Urinary bladder (tissue), 4 donors: ENCODE measurements at places on chromosomes 1 and 21. TPM values are rescaled to one million over a fixed set of nuclear protein-coding genes. Genes with fewer than 3 reads are reported as not detected.

The SPATA21 gene
- total RNA-seq = not detected

DNA sequence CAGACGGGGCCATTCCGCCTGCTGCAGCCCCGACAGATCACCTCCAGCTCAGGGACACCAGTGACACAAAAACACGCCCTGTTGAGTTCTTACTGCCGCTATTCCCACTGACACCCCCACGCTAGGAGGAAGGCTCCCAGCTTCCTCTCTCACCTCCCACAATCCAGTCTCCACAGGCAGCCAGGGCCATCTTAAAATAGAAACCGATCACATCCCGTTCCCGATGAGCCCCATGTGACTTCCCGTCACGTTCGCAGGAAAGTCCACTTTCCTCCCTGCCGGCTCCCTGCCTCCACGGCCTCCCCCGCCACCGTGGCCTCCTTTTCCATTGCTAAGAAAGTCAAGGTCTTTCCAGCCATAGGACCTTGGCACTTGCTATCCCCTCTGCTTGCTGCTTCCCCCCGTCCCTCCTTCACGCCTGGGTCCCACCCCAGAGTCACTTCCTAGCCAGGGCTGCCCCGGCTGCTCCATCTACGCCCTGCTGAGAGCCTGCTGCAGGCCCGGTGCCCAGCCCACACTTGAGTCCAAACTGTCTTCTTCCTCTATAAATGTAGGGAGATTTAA lies 24.0 kb upstream of the DDOST start:
- no peak for DNase-seq

The CHIA gene
- not detected for total RNA-seq

The ASPM gene
- 48.5 TPM for total RNA-seq

DNA sequence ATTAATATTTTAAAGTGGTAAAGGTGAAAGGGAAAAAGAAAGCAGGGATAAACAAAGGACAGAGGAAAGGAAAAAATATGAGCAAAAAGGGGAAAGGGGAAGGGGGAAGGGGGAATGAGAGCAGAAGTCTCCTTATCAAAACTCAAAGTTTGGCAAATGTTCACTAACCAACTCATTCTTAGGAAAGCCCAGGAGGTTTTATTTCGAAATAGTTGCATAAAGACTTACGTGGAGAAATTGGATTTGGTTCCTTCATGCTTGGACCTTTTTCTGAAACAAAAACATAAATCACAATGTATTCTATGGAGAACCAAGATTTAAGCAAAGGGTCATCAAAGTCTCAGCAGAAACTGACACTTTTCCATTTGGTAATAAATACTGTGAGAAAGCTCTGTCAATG lies 188.1 kb downstream of the TGFBR3 start:
- no peak for DNase-seq

DNA sequence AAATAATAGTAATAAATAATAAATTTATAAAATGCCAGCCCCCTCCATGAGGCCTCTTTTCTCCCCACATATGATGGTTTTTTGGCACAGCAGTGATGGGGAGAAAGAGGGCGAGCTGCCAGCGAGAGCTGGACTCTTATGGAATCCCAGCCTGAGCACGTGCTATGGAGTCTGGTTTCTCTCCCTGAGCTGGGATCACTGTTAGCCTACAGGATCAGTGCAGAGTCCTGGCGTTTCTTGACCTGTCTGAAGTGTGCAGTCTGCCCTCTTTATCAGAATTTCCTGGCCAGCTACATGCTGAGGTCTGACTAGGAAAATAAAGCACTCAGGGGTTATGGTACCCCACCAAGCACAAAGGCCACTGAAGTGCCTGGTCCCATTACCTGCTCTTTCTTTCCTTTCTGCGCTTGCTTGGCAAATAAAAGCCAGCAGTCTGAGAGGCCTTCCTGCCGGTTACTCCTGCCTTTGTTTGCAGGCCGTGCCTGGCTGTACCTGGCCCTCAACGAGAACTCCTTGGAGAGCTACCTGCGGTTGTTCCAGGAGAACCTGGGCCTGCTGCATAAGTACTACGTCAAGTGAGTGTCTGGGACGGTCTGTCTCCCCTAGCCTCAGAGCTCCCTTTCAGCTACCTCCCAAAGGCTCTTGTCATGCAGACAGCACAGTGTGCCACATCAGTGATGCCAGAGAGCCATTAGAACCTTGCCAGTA lies 18.5 kb upstream of the SLC25A34 start:
- no peak for DNase-seq

DNA sequence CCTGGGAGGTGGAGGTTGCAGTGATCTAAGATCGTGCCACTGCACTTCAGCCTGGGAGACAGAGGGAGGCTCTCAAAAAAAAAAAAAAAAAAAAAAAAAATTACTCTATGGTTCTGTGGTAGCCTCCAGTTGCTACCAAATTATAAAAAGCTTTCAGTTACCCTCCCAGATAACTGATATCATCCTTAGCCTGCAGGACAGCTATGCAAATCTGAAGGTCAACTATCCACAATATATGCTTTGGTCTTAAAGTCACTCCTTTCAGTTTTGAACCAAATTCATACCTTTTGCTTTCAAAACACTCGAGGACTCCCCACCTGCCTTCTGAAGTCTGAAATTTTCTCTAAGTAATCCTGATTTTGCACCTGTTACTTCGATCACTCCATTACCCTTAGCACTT lies 3.1 kb downstream of the MIXL1 start:
- no peak for DNase-seq

The FMO1 gene
- total RNA-seq = 3.5 TPM

DNA sequence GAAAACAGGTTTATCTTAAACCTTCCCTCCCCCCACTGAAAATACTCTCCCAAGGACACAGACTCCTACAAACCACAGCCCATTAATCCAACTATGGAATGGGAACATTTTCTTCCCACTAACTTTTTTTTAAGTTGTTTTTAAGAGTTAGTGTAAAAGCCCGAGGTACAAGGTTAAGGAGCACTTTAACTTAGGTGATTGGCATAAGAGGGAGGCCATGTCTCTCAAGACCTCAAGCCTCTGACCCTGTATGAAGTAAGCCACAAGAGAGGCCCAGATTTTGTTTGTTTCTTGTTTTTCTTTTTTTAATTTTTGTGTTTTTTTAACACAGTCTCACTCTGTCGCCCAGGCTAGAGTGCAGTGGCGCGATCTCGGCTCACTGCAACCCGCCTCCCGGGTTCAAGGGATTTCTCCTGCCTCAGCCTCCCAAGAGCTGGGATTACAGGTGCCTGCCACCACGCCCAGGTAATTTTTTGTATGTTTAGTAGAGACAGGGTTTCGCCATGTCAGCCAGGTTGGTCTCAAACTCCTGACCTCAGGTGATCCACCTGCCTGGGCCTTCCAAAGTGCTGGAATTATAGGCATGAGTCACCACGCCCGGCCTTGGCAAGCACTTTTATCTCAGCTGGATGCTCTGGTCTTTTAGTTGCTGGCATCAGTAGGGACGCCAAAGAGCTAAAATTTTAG lies 14.4 kb downstream of the ARMH1 start:
- DNase-seq = no peak

- no peak for DNase-seq
These were observed 14.3 kb upstream of the NTMT2 start for GRCh38 chr1:170131450-170131849.

The ARPC5 gene
- 145 TPM for total RNA-seq

The KRTAP21-2 gene
- total RNA-seq = not detected

DNA sequence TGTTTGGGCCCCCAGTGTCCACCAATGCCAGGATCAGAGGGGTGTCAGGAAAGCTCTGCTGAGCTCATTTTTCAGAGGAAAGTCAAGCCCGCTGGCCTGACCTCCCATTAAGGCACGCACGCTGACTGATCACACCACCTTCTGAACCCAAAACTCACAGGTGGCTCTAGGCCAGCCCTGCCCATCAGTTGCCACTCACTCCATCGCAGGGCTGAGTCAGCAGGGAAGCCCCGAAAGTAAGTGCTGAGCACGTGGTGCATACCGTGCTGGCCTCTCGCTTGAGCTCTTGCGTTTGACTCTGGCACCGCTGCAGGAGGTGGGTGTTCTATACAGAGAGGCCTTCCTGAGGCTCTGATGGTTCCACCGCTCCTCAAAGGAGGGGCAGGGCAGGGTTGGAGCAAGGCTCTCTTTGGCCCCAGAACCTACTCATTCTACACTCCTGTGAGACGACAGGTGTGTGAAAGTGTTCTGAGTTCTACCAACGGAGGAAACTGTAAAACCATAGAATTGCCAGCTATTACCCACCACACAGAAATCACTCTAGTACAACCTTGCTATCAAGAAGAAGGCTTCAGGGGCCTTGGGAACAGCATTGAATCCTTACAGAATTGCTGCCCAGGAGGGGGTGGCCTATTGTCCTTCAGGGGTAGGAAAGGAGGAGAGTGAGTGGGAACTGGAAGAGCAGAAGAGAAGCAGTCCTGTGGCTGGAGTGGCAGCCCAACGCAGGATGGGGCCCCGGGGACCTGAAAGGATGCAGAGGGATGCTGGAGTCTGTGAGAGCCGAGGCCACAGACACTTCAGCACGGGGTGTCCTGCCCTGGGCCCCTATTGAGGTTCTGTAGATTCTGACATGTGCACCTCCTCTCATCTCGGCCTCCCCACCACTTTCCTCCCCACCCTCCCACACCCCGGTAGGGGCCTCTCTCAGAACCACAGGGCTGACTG lies 214.7 kb upstream of the EDN2 start:
- DNase-seq = no peak

DNA sequence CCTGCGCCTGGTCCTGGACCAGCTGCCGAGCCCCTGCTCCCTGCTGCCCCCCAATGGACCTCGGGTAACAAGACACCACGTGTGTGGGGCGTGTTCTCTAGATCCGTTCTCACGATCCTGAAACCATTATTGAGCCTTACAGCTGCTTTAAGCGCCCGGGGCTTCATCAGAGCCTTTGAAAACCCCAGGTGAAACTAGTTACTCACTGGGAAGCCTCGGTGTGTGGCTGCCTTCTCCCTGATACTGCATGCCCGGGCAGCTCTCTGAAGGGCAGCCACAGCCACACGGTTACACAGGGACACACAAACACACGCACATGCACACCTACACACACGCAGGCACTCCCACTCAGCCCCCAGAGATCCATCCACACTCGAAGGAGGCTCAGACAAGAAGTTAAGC lies 5.3 kb downstream of the HES2 start:
- DNase-seq = no peak

The TAL1 gene
- total RNA-seq = 4.2 TPM

The LBR gene
- 128 TPM for total RNA-seq

- DNase-seq = no peak
These were observed 13.1 kb downstream of the MAP1LC3C start for GRCh38 chr1:241985787-241986186.

DNA sequence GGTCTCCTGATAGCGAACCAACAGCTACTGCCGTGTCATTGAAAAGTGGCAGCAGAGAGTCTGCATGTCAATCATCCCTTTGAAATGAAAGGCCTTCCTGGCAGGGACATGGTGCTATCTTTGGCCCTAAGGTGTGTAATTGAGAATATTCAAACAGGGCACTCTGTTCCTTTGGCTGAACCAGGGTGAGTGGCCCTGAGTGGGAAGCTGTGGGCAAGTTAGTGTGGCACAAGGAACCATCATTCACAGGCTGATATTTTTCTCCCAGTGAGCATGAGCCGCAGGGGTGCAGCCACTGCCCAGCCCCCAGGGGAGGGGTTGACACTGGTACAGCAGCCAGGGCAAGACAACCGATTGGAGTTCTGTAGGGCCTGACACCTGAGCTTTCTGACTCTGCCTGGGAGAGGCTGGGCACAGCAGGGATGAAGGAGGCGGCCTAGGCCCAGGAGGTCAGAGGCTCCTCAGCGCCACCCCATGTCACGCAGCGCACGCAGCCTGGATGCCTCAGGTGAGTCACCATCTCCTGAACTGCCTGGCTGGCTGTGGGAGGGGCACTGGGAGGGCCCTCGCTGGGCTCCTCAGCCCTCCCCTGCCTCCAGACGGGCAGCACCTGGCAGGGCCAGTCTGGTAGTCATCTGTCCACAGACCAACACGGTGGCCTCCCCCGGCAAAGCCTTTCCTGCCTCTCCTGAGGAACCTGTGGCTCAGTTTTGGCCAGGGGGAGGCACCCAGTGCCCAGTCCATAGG lies 13.2 kb downstream of the QSOX1 start:
- no peak for DNase-seq

The IFI6 gene
- 40.2 TPM for total RNA-seq
